Colonic mucosa (tissue), 4 donors: ENCODE measurements at places on chromosomes 4 and X.
A peak's percentile ranks its signal among the peaks of the same experiment; 100 is the strongest.

- no peak for DNase-seq
Measured at GRCh38 chr4:66160606-66161005, 490.3 kb upstream of the EPHA5 start.

DNA sequence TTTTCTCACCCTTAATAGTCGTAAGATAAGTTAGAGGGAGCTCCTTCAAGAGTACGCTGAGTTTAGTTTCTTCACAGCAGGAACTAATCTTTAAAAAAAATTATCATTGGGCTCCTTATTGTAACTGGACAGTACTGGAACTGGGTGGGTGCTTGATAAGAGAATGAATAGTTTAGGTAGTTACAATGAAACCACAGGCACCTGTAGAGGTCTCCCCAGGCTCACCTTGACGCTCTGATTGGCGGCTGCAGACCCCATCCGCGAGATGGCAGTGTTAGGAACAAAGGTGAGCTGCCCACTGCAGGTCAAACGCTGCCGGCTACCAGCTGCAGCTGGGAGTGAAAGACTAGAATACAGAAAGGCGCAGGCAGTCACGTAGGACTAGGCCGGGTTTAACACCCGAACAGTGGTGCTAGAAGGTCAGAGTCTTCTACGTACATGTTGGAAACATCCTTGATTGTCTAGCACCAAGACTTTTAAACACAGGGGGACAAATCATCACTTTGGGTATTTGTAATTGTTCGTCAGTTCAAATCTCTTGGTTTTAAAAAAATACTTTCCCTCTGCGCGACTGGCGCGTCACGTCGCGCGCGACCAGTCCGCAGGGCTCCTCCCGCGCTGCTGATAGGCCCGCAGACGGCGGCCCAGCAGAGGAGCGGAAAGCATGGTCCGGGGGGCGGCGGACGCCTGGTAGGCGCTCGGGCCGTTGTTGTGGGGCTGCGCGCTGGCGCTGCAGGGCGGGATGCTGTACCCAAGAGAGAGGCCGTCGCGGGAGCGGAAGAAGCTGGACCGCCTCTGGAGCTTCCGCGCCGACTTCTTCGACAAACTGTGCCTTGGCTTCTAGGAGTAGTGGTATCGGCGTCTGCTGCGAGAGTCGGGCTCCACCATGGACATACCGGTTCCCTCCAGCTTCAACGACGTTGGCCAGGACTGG lies 45.6 kb downstream of the SMARCA5 start:
- DNase-seq = peak; percentile 85

- DNase-seq = no peak
Measured at GRCh38 chrX:136192839-136193414, 45.6 kb downstream of the FHL1 start.

DNA sequence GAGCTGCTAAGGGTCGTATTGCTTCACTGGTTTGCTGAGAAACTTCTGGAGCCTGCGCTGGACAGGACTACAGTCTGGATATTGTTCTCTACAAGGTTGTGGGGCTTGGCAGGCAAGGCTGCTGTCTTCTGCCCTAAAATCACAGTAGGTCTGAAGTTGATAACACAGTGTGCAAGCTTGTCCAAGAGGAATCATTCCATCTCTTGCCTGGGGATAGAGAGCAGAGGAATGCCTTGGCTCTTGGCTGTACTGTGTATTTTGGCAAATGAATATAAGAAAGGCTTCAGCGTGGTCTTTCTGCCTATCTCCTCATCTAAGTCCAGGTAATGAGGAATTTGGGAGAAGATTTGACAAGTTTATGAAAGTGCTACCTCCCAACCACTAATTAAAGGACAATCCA lies 9.4 kb upstream of the RASL11B start:
- DNase-seq = no peak

DNA sequence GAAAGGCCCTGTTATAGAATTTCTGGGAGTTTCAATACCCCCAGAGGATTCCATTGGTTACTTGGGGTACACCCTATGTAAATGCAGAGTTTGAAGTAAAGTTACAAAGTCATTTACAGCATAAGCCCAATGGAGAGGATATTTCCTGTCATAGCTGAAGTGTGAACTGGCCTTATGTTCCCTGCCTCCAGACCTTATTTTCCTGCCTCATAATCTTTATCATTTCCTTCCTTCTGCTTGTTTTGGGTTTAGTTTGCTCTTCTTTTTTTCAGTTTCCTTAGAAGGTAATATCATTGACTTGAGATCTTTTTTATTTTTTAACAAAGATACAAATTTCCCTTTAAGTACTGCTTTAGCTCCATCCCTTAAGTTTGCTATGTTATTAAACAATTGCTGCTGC lies 85.4 kb downstream of the PPEF1 start:
- no peak for DNase-seq

- no peak for DNase-seq
Measured at GRCh38 chrX:129653181-129653970, 1.4 kb downstream of the APLN start.

DNA sequence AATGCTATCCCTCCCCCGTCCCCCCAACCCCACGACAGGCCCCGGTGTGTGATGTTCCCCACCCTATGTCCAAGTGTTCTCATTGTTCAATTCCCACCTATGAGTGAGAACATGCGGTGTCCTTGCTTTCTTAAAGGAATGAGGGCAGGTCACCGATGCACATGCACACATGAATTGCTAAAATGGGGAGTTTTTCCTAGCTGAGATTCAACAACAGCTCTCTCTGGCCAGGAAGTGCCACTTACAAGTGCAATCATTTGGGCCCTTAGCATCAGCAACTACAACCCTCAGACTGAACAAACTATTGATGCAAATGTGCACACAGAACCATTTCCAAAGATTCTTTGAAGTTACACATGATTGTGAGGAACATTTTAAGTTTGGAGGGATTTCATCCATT lies 95.7 kb upstream of the IQCM start:
- no peak for DNase-seq

- no peak for DNase-seq
Measured at GRCh38 chr4:158004101-158004500, 168.7 kb downstream of the GASK1B start.

GRCh38 chr4:52618795-52619590 lies 40.1 kb downstream of the USP46 start:
- no peak for DNase-seq

DNA sequence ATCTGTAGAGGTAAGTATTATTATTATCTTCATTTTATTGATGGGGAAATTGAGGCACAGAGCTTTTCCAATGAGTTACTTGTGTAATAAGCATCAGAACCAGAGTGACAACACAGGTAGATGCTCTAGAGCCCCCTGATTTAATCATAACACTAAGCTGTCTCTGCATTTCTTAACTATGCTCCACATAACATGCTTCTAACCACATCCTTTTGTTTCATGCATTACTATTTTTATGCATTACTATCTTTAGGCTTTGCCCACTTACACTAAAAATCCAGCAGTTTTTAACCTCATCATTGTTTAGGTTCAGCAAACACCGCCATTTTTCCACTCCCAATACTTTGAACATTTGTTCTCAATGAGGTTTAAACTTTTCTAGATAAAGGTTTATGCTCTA lies 1900.8 kb upstream of the PCDH10 start:
- no peak for DNase-seq

DNA sequence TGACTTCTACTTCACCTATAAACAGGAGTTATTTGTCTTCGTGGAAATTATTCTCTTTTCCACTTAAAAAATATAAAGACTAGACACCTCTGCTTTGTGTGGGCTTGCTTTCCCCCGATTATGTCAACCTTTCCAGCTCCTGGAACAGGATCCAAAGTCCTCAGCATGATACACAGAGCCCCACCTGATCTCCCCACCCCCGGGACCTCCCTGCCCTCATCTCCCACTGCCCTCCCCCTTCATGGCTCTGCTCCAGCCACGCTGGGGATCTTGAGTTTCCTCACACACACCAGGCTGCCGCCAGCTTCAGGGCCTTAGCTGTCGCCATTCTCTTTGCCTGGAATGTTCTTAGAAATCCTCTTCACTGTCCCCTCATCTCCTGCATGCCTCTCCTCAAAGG lies 55.3 kb downstream of the MBNL3 start:
- DNase-seq = no peak

- DNase-seq = no peak
Measured at GRCh38 chr4:42579903-42580302, 77.0 kb downstream of the ATP8A1 start.

GRCh38 chr4:153791746-153792617 lies 3.1 kb upstream of the SFRP2 start:
- peak; percentile 72 for DNase-seq

DNA sequence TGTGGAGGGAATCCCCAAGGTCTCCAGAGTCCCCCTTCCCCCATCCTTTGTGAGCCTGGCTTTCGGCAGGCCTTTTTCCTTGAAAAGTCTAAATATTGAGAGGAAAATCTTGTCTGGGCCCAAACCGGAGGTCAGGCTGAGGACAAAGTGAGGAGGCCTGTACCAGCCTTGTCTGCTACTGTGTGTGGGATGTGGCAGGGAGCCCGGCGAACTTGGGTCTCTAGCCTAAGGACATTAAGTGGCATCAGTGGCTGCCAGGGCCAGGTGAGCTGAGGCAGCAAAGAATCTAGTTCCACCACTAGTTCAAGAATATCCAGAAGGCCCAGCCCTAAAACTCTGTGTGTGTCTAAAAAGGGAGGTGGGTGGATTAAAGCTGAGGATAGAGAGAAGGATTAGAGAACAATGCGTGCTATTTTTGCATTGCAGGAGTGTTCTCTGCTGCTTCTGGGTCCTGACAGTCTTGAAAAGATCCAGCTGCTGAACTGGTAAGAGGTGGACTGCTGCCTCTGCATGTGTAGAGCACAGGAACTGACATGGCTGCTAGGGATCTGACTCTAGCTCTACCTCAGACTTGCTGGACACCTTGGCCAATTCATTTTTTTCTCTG lies 1.2 kb upstream of the AMER1 start:
- no peak for DNase-seq

DNA sequence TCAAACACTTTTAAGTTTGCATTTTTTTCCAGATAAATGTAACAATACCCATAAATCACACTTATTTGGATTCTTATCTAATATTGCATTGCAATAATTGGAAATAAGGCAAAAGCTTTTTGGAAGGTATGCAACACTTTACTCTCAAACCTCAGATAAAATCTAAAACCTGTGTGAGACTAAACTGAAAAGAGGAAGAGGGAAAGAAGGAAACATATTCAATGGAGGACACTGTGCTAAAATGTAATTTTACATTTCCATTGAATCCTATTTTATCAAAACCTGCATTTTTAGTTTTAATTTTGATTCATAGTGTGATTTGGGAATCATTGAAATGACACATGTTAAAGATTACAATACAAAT lies 99.4 kb downstream of the HPGD start:
- no peak for DNase-seq
